ENCODE measurements at places on chromosomes 4 and X.

GRCh38 chr4:28287831-28288233, 1427.2 kb downstream of the STIM2 start:
- no peak for DNase-seq

DNA sequence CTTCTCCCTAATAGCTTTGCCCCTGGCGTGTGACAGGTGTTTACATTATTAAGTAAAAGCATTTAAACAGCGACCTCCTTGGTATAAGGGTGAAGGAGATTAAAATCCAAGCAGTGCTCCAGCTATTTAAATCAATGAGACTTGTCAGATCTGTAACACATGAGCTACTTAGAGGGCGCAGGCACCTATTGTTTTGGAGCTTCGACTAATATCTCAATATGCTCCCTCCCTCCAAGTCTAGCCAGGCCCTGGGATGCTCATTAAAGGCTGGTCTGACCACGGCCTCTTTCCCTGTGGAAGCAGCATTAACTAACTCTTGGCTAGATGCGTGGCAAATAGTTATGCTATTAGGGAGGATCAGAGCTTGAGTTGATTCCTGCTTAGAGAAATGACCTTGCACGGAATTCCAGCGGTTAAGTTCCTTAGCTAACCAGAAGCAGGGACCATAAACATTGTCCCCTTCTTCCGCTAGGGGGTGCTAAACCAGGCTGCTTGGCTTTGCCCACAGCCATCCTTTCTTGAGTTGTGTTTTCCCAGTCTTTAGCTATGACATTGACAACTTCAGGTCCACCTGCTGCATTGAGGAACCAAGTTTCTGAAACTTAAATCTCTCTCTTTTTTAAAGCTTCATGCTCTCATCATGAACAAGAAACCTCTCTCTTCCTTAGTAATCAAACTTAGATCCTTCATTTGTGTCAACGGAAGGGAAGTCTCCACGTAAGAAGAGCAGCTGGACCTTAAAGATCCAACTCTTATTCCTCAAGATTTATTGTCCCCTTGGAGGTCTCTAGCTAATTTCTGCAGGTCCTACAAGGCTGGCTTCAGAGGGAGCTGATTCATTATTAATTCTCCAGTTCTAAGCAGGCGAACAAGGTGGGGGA, 80.7 kb upstream of the IGFBP7 start:
- no peak for DNase-seq

DNA sequence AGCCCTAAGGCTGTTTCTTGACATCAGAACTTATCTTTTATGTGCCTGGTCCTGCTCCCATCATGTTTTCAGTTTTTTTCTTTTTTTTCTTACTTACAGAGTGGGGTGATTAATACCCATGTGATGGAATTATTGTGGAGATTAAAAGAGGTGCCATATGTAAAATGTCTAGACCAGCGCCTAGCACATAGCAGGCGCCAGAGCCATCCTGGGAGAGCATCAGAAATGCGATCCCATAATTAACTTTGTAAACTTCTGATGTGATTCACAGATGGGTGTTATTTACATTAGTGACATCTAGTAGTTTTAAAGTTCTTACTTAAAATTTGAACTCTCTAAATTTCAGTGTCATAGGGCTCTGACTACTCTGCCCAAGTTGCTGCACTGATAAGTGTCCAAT, 66.2 kb upstream of the PGRMC2 start:
- DNase-seq: no peak

GRCh38 chrX:8969378-8969777, 64.5 kb downstream of the FAM9B start:
- no peak for DNase-seq

DNA sequence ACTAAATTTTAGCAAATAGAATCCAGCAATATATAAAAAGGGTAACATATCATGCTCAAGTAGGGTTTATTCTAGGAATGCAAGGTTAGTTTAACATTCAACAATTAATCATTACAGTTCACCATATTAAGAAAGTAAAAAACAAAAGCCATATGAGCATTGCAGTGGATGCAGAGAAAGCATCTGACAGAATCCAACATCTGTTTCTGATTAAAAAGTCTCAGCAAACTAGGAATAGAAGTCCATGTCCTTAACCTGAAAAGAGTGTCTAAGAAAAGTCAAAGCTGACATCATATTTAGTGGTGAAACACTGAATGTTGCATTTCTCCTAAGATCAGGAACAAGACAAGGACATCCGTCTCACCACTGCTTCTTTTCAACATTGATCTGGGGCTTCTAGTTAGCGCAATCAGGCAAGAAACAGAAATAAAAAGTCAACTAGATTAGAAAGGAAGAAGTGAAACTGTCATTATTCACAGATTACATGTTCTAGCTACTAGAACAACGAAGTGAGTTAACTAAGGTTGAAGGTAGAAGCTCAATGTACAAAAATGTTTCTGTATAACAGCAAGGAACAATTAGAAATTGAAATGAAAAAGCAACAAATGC, 49.3 kb downstream of the MRPL1 start:
- DNase-seq: no peak

- DNase-seq: no peak
Measured at GRCh38 chrX:154779261-154779660, 16.6 kb downstream of the DKC1 start.

- DNase-seq: no peak
Measured at GRCh38 chrX:150032742-150033141, 94.5 kb upstream of the EOLA2 start.

- DNase-seq: no peak
Measured at GRCh38 chr4:3371033-3372001, 70.5 kb upstream of the HGFAC start.

- DNase-seq: no peak
Measured at GRCh38 chr4:137967480-137968190, 274.5 kb downstream of the SLC7A11 start.

GRCh38 chr4:38455092-38455862, 208.7 kb upstream of the KLF3 start:
- no peak for DNase-seq

DNA sequence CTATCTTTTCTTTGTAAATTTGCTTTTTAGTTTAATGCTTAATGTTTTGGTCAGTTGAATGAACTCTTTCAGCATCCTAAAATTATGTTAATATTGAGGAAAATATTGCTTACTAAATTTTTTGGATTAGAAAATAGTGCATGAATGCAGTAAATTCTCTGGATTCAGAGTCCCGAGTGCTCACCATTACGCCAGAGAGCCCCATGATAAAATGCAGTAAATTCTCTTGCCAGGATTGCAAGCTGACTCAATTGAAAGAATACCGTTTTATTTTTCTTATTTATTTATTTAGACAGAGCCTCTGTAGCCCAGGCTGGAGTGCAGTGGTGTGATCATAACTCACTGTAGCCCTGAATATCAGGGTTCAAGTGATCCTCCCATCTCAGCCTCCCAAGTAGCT, 60.9 kb upstream of the ENPEP start:
- no peak for DNase-seq

- no peak for DNase-seq
Measured at GRCh38 chr4:38734911-38735310, 47.9 kb downstream of the TLR10 start.

GRCh38 chrX:16946361-16946964, at the start of gene REPS2:
REPS2 (plus strand) TSS chrX:16946658; CDS start chrX:16946862, 204 bp downstream.
- peak; percentile 61 for DNase-seq

DNA sequence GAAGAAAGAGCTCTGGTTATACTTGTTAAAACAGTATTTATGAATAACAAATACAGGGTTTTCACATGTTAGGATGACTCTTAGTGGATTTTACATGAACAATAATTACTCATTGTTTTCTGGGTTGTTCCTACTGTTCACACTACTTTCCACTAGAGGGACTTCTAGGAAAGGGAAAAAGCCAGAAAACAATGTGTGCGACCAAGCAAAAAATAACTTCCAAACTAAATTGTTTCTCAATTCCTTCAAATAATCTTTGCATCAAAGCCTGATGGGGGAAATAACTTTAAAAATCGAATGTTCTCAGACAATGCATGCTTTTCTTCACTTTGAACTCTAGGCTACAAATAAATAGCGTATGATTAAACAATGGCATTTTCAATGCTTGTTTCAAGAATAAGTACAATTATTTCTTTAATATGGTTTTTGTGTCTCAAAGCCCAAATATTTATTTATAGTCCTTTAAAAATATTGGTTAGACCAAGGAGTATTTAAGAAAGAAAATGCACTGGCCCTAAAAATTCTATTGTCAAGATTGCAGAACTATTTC, 72.1 kb upstream of the ETNPPL start:
- DNase-seq: no peak

- DNase-seq: no peak
Measured at GRCh38 chrX:134032441-134032840, 47.0 kb upstream of the GPC3 start.

- no peak for DNase-seq
Measured at GRCh38 chr4:120327276-120327675, 260.6 kb upstream of the MAD2L1 start.

GRCh38 chrX:13076176-13076961, 31.9 kb upstream of the FAM9C start:
- no peak for DNase-seq

GRCh38 chr4:92253986-92254671, 49.6 kb upstream of the GRID2 start:
- no peak for DNase-seq

DNA sequence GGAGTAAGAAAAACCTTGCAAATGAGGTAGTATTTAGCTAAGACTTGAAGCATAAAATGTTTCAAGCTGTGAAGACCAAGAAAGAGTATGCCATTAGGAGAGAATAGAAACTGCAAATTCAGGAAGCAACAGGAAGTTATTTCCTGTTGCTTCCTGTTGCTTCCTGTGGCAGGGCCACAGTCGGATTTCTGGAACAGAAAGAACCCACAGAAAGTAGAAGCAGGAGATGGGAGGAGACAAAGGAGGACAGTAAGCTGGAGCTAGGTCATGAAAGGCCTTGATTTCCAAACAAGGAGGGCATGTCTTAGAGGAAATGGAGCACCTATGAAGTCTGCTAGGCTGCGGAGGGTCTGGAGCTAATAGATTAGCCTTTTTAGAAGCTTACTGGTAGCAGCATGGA, 17.2 kb downstream of the ASB11 start:
- DNase-seq: no peak

- DNase-seq: no peak
Measured at GRCh38 chrX:4570151-4570550, 856.7 kb upstream of the PRKX start.

GRCh38 chr4:21986307-21986706, 37.7 kb upstream of the KCNIP4 start:
- no peak for DNase-seq

- DNase-seq: no peak
Measured at GRCh38 chrX:133171962-133172708, 46.0 kb downstream of the TFDP3 start.

DNA sequence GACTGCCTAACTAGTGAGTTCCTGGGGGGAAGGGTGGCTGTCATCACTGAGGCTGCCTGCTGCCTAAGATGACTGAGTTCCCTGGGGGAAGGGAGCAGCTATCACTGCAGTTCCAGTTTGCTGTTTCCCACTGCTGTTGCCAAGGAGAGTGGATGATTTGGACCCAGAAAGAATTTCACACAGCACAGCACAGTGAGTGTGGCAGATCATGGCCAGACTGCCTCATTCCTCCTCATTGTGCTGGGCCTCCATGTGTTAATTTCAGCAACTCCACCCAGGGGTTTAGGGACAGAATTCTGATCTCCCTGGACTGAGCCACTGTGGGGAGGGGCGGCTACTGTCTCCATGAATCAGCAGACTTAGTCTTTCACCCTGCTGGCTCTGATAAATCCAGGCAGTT, 125.0 kb downstream of the TEX13C start:
- DNase-seq: no peak

DNA sequence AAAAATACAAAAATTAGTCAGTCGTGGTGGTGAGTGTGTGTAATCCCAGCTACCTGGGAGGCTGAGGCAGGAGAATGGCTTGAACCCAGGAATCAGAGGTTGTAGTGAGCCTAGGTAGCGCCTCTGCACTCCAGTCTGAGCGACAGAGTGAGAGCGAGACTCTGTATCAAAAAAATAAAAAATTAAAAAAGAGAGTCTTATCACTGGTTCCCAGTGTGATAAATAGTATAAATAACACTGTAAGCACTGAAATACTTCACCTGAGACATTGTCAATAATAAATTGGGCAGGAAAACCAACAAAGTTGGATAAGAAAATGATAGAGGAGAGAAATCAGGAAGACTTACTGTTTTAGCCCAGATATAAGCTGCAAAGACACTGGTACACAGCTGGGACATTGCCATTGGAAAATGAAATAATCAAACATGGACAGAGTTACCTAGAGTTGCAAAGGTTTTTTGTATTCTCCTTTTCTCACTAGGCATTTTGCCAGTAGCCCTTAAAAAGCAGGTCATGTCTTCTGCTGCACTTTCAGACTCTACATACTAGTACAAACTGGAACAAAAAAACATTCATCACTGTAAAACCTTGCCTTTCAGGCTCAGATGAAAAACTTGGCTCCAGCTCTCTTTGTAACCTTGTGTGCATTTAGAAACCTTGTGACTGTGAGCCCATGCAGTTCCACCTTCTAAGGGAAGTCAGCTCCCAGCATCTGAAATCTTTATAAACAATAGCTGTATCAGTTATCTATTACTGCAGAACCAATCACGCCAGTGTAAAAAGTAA, 55.0 kb upstream of the PPP1R2C start:
- no peak for DNase-seq

GRCh38 chr4:24917076-24917856, 4.4 kb upstream of the CCDC149 start:
- no peak for DNase-seq

DNA sequence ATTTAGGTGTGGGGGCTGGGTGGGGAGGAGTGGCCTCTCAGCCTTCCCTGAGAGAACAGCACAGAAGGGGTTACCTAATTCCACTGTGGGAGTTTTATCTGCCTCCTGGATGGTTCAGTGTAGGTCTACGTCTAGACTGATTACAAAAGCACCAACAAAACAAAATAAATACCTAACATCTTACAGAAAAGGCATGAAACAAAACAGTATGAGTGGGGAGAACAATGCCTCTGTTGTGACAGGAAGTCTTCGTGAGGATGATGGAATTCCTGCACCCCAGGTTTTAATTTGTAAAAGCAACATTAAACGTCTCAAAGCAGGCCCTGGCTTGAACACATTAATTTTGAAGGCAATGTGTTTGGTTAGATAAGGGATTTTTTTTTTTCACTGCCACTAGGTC, 112.1 kb upstream of the GPC4 start:
- no peak for DNase-seq

- no peak for DNase-seq
Measured at GRCh38 chr4:101599620-101600019, 190.9 kb upstream of the BANK1 start.

GRCh38 chrX:16852617-16853179, 17.5 kb downstream of the RBBP7 start:
- DNase-seq: no peak

GRCh38 chr4:132710971-132711370, 438.1 kb upstream of the PCDH10 start:
- DNase-seq: no peak

DNA sequence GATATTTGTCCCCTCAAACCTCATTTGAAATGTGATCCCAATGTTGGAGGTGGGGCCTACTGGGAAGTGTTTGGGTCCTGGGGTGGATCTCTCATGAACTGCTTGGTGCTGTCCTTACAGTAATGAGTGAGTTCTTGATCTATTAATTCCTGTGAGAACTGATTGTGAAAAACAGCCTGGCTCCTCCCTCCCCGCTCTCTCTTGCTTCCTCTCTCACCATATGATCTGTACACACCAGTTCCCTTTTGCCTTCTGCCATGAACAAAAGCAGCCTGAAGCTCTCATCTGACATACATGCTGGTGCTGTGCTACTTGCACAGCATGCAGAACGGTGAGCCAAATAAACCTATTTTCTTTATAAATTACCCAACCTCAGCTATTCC, 11.2 kb upstream of the YIPF7 start:
- DNase-seq: no peak

- DNase-seq: no peak
Measured at GRCh38 chr4:16759931-16760582, 138.4 kb downstream of the LDB2 start.
